BE2C (cell line): ENCODE measurements at places on chromosomes 13 and 19.

GRCh38 chr19:53165691-53166091, 6.8 kb upstream of the ZNF347 start:
- DNase-seq = no peak

DNA sequence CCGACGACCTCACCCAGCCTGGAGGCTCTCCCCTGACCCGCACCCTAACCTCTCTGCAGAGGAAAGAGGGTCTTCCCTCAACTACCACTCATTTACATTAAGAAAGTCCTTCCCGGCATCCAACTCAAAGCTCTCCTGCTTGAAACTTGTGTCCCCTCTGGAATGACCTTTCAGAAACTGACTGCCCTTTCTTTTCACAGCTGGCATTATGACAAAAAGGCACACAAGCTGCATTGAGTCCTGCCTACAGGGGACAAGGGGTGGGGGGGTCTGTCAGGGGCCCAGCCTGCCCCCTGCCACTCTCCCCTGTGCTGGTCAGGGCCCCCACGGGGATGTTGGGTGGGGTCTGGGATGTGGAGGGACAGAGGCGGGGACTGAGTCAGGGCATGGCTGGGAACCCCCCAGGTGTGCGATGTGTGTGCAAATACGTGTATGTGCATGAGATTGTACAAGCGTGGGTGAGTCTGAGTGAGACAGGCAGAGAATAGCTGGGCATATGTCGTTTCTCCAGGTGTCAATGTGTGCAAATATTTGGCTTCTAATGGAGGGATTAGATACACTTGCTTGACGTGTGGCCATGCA, 2.0 kb downstream of the COL5A3 start:
- DNase-seq = no peak

- DNase-seq = no peak
These were observed 861.9 kb downstream of the GPC5 start for GRCh38 chr13:92260363-92260762.

DNA sequence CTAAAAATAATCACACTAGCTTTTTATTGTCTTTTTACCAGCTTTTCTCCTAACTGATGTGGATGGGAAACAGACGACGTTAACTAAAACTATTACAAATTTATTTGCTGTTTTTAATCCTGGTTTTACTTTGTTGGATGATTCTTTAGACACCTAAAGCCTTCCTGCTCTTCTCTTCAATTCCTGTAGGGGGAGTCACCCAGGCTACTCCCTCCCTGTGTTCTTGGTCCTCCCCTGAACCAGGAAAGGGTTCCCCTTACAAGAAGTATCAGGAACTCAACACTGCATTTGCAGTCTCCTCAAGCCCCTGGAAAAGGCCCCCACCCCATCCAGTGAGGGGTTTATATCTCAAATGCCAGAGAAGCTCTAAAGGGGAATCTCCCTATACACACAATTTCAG, 206.1 kb downstream of the SUCLA2 start:
- peak; percentile 9 for DNase-seq

DNA sequence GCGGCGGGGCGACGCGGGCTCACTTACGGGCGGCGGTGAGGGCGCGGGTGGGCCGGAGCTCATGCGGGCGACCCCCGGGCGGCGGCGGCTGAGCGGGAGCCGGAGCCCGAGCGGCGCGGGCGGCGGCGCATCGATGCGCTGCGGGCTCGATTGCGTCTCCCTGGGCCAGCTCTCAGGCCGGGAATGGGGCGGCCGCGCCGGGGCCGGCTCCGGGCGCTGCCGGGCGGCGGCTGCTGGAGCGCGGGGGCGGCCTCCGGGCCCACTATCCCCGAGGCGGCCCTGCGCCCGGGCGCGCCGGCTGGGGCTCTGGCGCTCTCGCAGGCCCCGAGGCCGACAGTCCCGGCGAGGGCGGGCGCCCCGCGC, 1.4 kb upstream of the TSHZ3 start:
- peak; percentile 65 for DNase-seq

GRCh38 chr19:47158367-47158791, 27.7 kb downstream of the SAE1 start:
- no peak for DNase-seq

DNA sequence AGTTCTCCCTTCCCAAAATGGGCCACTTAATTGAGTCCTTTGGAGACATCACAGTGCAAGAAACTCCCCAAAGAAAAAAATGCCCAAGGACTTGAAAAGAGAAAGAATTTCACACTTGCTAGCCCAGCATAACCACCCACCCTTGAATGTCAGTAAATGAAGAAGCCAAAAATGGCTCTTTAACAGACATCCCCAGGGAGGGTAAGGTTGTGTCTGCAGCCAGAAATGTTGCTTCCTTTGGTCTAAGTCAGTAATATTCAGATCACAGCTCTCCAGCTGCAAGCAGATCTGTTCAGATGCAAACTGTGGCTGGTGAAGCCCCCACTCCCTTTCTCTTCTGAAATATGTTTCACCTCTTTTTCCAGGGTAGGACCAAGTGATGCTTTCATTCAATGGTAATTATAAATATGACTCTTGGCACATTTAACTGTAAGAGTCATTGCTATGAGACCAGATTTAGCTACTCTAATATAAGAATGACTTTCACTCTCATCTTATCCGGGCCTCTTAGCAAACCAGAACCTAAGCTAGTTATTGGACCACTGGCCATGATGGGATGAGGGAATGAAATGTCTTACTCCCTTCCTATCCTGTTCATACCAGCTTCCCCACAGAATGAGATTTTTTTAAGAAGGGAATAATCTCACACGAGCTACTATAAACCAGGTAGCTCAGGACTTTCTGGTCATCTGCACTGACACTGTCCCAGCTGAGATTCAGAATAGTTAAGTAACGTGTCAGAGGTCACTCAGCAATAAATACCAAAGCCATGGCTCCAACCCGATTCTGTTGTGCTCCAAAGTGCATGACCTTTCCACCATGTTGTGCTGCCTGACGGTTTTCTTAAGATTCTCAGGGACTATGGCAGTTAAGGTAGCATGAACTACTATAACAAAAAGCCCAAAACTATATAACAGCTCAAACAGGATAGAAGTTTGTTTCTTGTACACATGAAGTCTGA, 234.1 kb downstream of the FOXO1 start:
- DNase-seq = no peak

GRCh38 chr13:43805071-43805468, 18.3 kb upstream of the ENOX1 start:
- DNase-seq = no peak

GRCh38 chr19:38033658-38034491, 126.9 kb downstream of the SIPA1L3 start:
- no peak for DNase-seq

- no peak for DNase-seq
These were observed 423 bp downstream of the LSM14A start for GRCh38 chr19:34172661-34173192.

DNA sequence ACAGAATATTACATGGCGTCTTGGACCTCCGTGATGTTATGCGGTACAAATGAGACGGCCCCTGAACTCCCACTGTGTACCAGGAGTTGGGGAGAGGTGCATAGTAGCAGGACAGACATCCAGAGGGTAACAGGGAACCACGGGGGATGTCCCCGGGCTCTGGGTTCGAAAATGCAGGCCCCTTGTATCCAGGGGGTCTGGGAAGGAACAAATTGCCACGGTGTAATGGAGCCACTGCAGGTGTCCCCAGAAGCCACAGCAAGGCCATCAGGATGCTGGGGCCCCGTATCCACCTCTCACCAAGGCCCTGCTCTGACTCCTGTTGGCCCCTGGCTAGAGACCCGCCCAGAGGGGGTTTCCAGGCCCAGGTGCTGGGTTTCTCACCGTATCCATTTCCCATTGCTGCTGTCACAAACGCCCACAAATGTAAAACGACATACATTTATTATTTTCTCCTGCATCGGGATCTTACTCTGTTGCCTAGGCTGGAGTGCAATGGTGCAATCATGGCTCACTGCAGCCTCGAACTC, 77.8 kb downstream of the INSR start:
- no peak for DNase-seq

GRCh38 chr13:114056205-114057013, 76.0 kb downstream of the RASA3 start:
- no peak for DNase-seq

DNA sequence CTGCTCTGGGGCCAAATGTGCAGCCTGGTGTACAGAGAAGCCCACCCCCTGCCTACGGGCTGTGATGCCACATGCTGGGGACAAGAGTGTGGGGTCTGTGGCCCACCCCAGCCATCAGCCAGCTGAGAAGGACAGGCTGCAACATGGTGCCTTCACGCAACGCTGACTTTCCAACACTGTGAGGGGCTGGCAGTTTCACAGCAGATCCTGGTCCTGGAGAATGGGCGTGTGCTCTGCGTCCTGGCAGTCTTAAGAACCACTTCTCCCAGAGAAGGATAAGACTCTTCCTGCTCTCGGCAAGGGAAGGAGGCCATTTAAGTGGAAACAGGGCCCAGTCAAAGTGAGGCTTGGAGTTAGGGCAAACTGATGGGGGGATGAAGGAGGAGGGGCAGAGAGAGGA, 4.6 kb downstream of the LRRC4B start:
- no peak for DNase-seq

DNA sequence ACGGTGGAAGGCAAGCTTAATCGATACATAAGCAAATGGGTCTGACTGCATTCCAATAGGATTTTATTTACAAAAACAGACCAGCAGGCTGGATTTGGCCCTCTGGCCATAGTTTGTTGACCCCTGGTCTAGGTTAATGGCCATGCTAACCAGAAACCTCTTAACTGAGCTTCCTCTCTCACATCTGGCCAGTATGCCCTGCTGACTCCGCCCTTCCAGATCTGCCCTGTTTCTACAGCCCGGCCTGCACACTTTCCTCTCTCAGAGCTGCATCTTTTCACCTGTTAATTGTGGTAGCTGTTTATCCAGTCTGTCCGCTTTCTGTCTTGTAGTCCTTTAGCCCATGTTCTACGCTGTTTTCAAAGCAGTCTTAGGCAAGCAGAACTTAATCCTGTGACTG, 25.6 kb downstream of the EDNRB start:
- DNase-seq = no peak

- DNase-seq = no peak
These were observed 255.3 kb downstream of the SHISA2 start for GRCh38 chr13:25796474-25796873.

DNA sequence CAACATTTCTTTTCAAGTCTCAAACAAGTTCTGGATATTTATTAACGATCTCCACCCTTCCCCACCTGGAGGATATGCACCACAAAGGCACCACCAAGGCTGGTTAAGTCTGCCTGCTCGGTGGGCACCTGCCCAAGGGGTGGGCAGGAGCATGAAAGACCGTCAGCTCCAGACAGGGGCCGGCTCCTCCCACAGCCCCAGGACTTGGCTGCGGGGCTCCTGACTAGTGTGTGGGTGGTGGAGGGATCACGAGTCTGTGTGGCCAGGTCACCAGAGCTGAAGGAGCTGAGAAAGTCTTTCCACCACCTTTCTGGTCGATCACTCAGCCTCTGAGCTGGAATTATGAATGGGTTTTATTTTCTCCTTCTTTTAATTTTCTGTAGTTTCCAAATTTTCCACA, 7.8 kb downstream of the SLC7A1 start:
- DNase-seq = no peak

DNA sequence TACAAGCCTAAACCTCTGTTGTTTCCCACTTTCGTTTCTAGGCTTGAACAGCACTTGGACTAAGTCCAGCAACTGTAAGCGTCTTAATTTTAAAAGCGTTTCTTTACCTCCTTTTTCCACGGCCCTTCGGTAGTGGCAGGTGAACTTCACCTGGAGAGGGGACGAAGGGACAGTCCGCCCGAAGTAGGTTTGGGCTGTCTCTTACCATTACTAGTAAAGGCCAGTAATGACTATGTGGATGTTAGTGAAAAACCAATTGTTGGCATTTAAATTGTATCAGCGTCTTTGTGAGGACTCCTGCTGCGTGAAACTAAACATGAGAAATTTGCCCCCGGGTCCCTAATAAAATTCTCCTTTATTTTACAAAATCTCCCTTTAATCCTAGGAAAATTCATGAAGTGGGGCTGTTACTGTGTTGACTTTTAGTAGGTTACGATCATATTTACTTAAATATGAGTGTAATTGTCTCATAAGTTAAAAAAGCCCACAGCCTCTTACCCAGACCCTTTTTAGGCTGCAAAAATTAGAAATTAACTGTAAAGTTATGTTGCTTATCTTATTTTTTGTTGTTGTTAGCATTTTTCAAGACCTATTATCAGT, 983 bp downstream of the ITM2B start:
- no peak for DNase-seq

GRCh38 chr19:10295305-10295846, 5.6 kb downstream of the ICAM5 start:
- no peak for DNase-seq

DNA sequence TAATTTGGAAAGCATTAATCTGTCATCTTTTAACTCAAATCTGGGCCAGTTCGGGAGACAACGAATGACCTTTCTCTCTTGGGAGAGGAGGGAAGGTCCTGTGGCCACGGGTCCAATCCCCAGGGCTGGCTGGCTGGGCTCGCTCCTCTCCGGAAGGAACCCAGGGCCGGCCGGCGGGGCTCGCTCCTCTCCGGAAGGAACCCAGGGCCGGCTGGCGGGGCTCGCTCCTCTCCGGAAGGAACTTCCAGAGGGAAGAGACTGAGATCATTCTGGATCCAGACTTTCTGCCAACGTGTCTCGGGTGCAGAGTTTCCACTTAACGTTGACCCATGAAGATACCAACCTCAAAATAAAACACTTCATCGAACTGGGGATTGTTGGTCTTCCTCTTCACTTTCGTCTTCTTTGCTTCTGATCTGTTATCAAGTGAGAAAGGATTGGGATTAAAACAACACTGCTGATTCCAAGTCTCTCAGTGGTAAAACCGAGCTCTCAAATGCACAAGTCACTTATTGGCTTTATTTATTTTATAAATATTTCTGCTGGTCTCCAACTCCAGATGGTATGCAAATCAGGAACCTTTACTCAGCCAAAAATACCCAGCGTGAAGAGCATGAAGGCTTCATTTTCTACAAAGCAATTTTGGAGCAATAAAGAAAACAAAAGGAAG, 53.3 kb upstream of the C13orf46 start:
- DNase-seq = no peak

DNA sequence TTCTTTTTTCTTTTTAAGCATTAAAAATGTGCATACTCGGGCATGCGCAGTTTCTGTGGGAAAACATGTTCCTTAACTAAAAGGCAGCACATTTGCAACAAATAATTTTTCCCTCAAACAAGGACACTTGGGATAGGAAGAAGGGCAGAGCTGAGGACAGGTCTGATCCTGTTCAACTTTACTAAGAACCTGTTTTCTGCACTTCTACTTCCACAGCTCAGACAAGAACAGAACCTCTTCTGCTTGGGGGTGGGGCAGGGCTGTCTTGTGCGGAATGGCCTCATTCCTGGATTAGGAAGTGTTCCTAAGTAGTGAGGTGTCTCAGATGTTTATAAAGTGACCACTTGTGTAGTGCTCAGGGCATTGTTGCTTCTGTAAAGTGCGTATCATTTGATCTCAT, 18.3 kb downstream of the SAFB start:
- no peak for DNase-seq
